ENCODE measurements at places on chromosomes 16 and 17.

GRCh38 chr16:5615868-5616642 is 518.5 kb upstream of the EEF2KMT start:
- DNase-seq, result peak; percentile 8

GRCh38 chr16:48617104-48617705 is 7.2 kb upstream of the N4BP1 start:
- no peak for DNase-seq

- no peak for DNase-seq
Measured at GRCh38 chr16:70726892-70727361, 41.1 kb upstream of the MTSS2 start.

DNA sequence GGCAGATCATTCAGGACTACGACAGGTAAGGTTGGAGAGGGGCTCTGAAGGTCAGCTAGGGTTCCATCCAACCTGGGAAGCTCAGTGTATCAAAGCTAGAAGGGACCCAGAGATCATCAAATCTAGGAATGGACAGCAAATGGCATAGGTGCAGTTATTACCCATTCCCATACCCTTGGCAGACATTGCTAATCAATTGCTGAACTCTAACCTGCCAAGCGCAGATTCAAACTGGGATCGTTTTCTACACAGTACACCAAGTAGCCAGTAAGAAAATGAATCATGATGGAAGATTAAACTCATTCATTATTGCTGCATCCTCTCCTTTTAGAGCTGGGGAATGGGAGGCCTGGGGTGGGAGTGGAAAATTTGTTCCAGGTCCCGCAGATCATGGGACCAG is 33.6 kb downstream of the CPNE2 start:
- no peak for DNase-seq

DNA sequence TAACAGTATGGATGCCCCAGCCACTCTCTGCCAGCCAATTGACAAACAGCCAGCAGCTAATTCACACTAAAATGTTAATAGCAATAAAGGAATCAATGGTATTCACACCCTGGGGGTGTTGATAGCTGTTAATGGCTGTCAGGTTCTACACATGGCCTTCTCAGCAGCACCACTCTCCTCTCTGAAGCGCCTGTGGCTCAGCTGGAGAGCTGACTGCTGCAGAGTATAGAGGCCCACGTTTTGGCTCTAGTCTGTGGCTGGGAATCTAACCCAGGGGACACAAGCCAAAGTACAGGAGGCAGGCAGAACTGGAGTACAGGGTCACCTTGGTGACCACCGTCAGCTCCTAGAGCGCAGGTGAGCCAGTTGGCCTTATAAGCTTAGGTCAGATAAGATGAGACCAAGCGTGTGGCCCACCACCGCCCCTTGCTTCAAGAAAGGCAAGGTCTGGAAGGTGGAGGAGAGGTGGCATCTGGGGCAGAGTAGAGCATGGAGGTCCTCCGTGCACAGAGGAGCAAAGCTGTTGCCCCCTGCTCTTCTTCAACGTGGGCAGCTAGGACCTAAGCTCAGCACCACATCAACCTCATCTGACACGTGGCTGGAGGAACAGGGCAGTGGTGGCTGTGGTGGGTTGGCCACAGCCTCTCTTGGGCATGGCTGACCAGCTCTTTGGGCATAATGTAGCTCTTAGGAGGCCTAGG is 25.4 kb downstream of the CCR7 start:
- DNase-seq, result no peak

GRCh38 chr17:7323731-7324437 is 5.3 kb downstream of the NEURL4 start:
- no peak for DNase-seq

DNA sequence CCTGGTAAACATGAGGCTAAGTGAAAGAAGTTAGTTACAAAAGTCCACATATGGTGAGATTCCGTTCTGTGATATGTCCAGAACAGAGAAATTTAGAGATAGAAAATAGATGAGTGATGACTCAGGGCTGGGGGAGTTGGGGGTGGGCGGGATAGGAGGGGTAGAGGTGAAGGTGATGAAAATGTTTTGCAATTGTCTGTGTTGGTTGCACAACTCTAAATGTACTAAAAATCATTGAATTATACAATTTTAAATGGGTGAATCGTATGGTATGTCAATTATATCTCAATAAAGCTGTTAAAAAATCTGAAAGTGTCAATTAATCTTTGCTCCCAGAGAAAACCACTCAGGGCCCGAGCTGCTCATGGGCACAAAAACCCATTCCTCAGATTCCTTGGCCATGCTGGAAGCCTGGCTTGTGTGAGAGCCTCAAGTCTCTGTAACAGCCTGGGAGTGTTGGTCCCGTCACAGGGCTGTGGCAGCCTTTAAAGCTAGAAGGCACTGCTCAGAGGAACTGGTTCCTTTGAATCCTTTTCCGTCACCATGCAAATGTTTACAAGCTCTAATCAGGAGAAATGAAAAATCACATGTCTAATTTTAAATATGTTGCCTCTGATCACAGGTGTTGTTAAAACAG is 225.3 kb downstream of the WWOX start:
- no peak for DNase-seq

- no peak for DNase-seq
Measured at GRCh38 chr16:89565256-89565505, 4.7 kb downstream of the RPL13 start.

Data from nucleus accumbens (tissue), 56 donors.